Fibroblast of skin of right quadriceps (primary cell): ENCODE measurements at places on chromosomes 6 and 20.

DNA sequence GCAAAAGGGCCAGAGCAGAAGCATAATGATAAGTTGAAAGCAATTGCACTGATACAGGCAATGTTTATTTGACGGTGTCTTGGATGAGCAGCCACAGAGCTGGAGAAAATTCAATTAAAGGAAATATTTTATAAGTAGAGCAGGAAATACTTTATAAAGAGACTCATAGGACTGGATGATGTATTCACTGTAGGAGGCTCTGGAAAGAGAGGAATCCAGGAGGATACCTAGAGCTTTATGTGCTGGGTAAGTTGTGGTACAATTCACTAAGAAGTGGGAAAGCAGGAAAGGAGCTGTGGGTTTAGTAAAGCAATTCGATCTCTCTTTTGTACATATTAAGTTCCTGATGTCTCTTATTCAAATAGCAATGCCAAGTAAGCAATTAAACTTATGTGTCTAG, 86.3 kb downstream of the C6orf118 start:
- DNase-seq = peak; percentile 55

DNA sequence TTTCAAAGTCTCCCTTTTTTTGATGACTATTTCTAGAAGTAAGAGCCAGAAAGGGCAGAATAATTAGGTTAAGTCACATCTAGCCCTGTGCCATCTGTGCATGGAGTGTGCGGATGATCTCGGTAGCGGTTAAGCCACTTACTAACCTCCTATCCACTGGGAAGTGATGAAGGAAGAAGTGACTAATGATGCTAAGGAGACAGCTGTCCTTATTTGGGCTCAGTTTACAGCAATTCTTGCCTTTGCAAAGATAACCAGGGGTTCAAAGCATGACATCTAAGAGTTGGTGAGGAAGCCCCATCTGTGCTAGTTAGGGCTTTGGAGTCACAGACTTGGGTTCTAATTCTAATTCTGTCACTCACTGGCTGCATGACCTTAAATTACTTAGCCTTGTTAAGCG, 62.4 kb upstream of the RREB1 start:
- DNase-seq = no peak

DNA sequence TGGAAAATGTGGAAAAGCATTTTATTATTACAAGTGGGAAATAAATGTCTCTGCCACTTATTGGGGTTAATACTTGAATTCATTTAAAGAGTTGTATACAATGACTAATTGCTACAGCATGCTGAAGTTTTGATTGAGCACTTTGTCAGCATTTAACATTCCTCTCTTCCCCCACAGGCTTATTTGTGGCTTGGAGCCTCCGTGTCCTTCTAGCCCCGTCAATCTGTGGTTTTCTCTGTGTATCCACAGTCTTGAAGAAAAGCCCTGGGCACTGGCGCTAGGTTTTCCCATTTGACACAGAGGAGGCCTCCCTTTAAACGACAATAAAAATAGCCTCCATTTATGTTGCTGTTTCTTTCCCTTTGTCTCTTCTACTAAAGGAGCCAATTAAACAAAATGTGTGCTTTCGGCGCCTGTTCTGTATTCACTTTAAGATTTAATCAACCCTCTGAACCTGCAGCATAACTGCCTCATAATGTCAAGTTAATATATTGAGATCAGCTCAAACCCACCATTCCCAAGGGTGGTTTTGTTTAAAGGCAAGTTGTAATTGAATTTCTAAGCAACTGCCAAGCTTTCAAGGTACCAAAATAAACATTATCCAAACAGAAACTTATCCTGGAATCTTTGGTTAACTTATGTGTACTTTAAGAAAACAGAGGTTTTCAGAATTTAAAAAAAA, 326.6 kb upstream of the RNF24 start:
- peak; percentile 93 for DNase-seq

DNA sequence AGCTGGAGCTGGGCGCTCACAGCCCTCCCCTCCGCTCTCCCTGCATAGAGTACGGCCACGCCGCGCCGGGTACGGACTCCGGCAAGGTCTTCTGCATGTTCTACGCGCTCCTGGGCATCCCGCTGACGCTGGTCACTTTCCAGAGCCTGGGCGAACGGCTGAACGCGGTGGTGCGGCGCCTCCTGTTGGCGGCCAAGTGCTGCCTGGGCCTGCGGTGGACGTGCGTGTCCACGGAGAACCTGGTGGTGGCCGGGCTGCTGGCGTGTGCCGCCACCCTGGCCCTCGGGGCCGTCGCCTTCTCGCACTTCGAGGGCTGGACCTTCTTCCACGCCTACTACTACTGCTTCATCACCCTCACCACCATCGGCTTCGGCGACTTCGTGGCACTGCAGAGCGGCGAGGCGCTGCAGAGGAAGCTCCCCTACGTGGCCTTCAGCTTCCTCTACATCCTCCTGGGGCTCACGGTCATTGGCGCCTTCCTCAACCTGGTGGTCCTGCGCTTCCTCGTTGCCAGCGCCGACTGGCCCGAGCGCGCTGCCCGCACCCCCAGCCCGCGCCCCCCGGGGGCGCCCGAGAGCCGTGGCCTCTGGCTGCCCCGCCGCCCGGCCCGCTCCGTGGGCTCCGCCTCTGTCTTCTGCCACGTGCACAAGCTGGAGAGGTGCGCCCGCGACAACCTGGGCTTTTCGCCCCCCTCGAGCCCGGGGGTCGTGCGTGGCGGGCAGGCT, 4.6 kb downstream of the KCNK15 start:
- DNase-seq = no peak

DNA sequence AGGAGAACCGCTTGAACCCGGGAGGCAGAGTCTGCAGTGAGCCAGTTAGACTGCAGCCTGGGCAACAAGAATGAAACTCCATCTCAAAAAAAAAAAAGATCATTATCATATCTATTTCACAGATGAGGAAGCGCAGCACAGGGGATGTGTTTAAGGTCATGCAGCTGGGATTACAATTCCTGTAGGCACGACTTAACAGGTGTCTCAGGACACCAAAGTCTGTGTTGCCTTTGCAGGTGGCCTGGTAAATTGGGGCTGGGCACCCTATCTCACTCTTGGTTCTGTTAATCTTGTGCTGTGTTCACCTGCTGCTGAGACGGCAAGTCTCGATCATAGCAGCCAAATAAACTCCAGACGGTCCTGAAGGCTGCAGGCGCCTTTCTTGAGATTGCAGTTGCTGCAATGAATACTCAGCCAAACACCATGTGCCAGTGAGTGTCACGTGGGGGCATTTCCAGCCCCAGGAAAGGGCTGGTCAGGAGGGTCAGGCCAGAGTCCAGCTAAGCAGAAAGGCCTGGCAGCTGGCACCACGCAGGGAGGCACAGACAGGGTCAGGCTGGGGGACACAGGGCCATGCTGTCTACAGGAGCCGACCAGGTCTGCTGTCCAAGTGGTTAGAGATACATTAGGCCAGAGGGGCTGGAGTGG, 55.8 kb downstream of the FGD2 start:
- DNase-seq = no peak

- no peak for DNase-seq
Observed at GRCh38 chr20:49779972-49780371, 32.7 kb upstream of the SLC9A8 start.

DNA sequence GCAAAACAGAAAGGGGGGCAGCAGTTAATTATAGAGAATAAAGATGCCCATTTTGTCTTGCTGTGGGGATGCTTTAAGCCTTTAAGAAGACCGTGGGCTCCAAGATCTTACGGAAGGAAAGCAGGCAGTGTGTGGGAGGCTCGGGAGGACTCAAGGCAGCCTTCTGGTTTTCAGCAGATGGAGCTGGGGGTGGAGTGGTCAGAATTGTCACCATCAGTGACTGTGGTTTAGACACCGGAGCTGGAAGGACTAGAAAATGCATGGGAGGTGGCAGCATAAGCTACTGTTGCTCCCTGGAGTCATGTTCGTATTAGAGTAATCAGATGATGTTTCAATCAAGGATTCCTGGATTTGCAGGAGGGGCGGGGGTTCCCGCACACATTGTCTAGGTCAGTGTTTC, 3.7 kb downstream of the PHACTR1 start:
- DNase-seq = no peak

DNA sequence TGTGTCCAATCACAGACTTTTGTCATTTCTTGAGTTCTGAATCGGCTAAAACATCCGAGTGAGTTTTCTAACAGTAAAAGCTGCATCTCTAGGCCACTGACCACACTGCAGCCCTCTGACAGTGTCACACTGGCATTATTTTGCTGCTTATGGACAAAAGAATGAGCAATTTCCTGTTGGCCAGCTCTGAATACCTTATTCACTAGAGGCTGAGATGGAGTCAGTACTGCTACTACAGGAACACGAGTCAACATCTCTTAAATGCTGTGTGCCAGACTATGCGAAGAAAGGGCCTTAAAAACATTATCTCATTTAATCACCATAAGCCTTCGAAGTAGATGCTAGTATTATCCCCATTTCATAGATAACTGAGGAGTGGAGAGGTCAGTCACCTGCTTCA, 42.5 kb upstream of the IPCEF1 start:
- peak; percentile 51 for DNase-seq

GRCh38 chr20:17568972-17569521, 828 bp upstream of the DSTN start:
- DNase-seq = peak; percentile 100

DNA sequence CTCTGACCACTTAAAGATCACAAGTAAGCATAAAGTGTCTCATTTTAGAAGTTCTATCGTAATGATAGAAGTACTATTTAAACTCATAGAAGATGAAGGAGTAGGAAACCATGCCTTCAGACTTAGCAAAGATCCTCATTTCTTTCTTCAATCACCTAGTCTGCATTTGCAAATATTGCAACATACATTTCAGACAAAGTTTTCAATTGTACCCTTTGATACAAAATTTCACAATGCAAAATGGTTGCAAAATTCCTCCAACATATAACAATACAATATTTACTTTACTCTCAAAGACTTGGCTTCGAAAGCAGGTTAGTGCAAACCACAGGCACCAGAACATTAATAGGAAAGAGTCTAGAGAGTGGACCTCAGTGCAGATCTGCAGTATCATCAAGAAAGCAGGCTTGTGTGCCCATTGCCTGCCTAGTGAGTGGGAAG, 16.1 kb upstream of the ROS1 start:
- peak; percentile 72 for DNase-seq

- no peak for DNase-seq
Observed at GRCh38 chr6:101816716-101817115, 423.2 kb downstream of the GRIK2 start.

GRCh38 chr20:20480689-20481088, 112.8 kb downstream of the INSM1 start:
- peak; percentile 56 for DNase-seq

GRCh38 chr6:26538572-26538902, 371 bp downstream of the HMGN4 start:
- no peak for DNase-seq

GRCh38 chr6:8536122-8536521, 100.8 kb upstream of the SLC35B3 start:
- no peak for DNase-seq

GRCh38 chr20:4779616-4780015, 57.9 kb downstream of the PRND start:
- no peak for DNase-seq

GRCh38 chr6:107215334-107215733, 100.0 kb upstream of the BEND3 start:
- no peak for DNase-seq

DNA sequence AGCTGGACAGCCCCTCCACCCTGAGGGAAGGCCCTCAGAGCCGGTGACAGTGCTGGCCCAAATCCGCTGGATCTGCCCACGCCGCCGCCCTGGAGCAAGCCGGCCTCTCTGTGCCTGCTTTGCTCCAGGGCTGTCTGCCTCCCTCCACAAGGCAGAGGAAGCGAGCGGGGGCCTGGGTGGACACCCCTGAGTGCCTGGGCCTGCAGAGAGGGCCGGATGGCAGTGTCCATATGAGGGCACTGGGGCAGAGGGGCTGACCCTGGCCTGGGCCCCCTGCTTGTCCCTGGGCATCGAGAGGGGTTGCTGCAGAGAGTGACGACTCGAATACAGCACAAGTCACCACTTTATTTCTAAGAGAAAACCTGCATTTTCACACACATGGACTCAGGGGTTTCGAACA, 348.6 kb downstream of the ZFAND3 start:
- DNase-seq = no peak

GRCh38 chr6:43702171-43702533, 14.6 kb upstream of the MRPS18A start:
- no peak for DNase-seq

DNA sequence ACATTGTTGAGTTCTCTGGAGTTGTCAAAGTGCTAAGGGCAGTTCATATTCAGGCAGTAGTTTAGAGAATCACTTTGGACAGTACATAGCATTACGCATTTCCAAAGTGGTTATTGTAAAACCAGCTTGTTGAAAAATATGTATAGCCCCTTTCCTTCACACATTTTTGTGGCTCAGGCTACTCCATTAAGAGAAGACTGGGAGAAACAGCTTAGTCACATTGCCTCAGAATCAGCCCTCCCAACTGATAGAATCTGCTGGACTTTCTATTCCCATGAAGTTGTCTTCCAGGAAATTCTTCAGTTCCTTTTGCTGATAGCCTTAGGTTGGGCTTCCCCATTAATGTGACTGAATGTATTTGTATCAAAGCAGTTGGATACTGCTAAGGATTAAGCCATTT, 39.5 kb upstream of the HDGFL1 start:
- peak; percentile 39 for DNase-seq

- no peak for DNase-seq
Observed at GRCh38 chr20:46551522-46552381, 1.3 kb upstream of the OCSTAMP start.

GRCh38 chr6:116287689-116288282, 8.1 kb upstream of the TSPYL1 start:
- DNase-seq = peak; percentile 57

DNA sequence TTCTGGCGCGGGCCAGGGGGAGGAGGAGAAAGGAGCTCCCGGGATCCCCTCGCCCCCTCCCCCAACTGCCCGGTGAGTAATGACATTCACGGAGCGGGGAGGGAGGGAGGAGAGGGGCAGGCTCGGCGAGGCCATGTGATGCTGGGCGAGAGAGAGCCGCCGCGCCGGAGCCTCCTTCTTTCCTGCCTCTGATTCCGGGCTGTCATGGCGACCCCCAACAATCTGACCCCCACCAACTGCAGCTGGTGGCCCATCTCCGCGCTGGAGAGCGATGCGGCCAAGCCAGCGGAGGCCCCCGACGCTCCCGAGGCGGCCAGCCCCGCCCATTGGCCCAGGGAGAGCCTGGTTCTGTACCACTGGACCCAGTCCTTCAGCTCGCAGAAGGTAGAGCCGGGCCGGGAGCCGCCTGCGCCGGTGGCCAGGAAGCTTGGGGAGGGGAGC, at the start of gene GDAP1L1:
Gene GDAP1L1 (plus strand): TSS at position 178 of the 441 bp plus-strand sequence. CDS start 27 bp downstream, at position 205.
- no peak for DNase-seq

DNA sequence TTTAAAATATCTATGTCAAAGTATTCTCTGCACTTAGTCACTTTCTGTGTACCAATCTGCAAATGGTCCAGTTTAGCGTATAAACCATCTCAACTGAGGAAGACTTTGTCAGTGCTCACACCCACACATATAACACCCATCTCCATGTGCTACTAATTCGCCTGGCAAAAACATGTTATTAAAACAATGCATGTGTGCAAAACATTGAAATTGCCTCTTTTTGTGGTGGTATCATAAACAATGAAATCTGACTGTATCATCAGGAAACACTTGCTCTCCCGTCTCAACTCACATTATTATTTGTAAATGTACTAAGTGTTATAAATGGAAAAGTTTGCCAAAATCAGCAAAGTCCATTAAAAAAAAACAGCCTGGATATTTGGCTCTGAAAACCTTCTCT, 105.9 kb upstream of the FOXC1 start:
- no peak for DNase-seq

- DNase-seq = no peak
Observed at GRCh38 chr6:46219661-46220060, 48.9 kb upstream of the ENPP5 start.

GRCh38 chr6:4819706-4820283, 43.6 kb downstream of the CDYL start:
- peak; percentile 54 for DNase-seq

- DNase-seq = peak; percentile 22
Observed at GRCh38 chr6:4139272-4139671, 3.9 kb upstream of the ECI2 start.

- DNase-seq = no peak
Observed at GRCh38 chr6:110282412-110282811, 75.7 kb downstream of the METTL24 start.
